ENCODE measurements at places on chromosomes 7 and 10. TPM values are rescaled to one million over a fixed set of nuclear protein-coding genes. Genes with fewer than 3 reads are reported as not detected.

DNA sequence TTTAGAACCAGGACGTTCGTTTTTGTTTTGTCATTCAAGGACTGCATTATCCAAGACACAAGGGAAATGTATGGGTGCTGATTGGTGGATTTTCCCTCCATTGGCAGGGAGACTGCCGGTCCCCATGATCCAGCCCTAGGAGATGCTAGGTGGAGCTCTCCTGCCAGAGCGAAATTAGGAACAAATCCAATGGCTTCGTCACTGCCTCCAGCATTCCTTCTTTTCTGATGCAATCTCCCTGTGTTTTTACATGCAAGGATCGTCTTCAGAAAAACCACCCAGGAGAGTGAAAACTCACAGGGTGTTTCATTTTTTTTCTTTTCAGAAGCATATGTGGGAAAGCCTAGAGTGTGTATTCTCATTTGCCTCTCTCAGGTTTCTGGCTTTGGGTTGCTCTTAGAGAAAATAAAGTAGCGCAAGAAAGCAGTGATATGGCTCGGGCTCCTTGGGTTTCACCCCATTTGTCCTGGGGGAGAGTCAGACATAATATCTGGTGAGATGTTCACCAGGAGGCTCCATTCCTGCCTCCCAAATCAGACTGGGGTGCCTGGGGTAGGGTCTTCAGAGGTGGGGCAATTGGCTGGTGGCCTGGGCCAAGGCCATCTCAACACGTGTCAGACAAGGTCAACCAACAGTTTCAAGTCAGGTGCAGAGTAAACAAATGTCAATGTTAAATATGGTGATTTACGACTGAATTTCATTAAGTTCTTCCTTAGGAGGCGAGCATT, 450.9 kb upstream of the MKI67 start:
- no peak for DNase-seq

GRCh38 chr7:157990881-157991250, 596.8 kb downstream of the PTPRN2 start:
- no peak for DNase-seq

- DNase-seq: no peak
These were observed 16.6 kb downstream of the KLHDC10 start for GRCh38 chr7:130086938-130087337.

DNA sequence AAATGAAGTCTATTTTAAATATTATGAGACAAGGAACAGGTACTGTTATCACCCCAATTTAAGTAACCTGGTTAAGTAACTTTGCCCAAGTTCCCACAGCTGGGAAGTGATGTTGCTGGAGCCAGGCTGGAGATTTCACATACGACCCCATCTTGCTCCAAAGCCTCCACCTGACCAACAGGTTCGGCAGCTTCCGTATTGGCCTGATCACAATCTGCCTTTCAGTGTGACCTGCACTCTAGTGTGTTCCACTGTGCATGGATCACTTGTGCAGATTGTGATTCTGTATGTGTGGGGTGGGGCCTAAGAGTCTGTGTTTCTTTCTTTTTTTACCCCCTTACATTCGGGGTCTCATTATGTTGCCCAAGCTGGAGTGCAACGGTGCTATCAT, 66.1 kb downstream of the PRTFDC1 start:
- no peak for DNase-seq

GRCh38 chr7:74289659-74290552, 699 bp downstream of the CLIP2 start:
- peak; percentile 49 for DNase-seq

Gene MMRN2
- 6.8 TPM for total RNA-seq

DNA sequence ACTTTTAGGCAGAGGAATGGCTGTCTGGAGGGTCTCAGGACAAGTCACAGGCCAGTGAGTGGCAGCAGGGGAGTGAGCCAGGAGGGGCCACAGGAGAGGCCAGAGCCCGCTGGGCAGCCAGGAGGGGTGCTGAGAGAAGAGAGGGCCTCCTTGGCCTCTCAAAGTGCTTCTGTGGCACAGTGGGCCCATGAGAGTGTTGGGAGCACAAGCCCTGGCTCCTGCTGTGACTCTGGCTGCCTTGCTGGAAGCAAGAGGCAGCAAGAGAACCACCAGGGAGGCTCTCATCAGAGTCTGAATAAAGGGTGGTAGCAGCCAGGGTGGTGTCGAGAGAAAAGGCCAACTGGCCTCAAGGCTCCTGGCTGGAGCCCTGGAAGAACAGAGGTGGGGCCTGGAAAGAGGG, 91.1 kb downstream of the VOPP1 start:
- no peak for DNase-seq

DNA sequence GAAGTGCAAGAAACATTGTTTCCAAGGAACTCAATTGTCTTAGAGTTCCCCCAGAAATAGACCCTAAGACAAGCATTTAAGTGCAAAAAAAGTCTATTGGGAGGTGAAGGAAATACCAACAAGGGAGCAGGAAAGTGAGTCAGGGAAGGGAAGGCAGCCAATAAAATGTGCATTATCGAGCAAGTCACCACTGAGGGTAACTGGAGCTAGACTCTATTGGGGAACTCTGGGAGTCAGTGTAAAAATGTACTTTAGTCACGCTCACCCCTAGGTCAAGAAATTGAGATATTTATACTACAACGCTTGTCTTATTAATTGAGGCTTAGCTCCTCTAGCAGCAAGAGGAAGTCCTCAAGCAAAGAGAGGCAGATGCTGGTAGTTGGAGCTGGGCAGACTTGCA, 137.7 kb downstream of the RTKN2 start:
- no peak for DNase-seq

Gene EEPD1
- 32.8 TPM for total RNA-seq

- DNase-seq: no peak
These were observed 48.8 kb downstream of the COL26A1 start for GRCh38 chr7:101411508-101411874.

GRCh38 chr10:123958241-123958640, 66.6 kb upstream of the CPXM2 start:
- DNase-seq: no peak

Gene HOXA4
- total RNA-seq: 0.42 TPM

Gene MYO1G
- 47.0 TPM for total RNA-seq

- DNase-seq: no peak
These were observed 112.1 kb downstream of the GALNT11 start for GRCh38 chr7:152137476-152138025.

DNA sequence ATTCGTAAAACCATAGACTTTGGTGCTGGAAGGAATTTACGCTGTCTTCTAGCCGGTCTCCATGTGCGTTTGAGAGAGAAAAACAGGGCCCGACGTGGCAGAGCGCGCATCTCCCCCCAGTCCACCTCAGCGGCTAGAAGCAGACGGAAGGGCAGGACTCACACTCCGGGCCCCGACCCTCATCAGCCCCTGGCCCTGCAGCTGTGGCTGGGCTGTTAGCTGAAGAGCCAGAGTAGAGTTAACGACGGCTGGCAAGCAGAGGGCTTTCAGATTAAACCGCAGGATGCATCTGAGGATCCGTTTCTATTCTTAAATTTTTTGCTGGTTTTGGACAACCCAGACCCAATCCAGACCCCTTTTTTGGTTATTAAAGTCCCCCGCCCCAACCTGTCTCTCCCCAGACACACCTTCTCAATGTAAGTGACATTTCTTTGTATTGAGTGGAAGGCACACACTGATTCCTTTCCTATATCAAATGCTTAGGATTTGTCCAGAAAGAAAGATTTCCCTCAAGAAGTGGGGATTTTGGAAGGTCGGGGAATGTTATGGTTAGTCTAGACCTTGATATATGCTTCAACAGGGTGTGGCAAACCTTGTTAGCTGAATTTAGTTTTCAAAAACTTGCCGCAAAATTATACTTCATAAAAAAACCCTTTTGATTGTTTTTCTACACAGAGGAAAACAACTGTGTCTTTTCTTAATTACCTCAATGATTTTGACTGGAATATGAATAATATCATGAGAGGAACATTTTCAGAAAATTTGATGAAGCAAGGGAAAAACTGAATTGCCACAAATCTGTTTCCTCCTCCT, 1.7 kb upstream of the TBX20 start:
- no peak for DNase-seq

Gene DNAJB12
- 16.8 TPM for total RNA-seq

DNA sequence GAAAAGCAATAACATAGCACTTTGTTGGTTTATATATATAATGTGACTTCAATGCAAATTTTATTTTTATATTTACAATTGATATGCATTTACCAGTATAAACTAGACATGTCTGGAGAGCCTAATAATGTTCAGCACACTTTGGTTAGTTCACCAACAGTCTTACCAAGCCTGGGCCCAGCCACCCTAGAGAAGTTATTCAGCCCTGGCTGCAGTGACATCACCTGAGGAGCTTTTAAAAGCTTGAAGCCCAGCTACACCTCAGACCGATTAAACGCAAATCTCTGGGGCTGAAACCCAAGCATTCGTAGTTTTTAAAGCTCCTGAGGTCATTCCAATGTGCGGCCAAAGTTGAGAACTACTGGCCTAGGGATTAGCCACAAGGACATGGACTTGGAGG, 155.0 kb upstream of the LANCL2 start:
- DNase-seq: no peak

- no peak for DNase-seq
These were observed 281.6 kb upstream of the POM121L12 start for GRCh38 chr7:52753855-52754254.

GRCh38 chr7:65978891-65979582, 3.0 kb downstream of the GUSB start:
- DNase-seq: no peak

All from thymus (tissue), 14 donors.